NCI-H1092 treated with DMSO at 0.1 percent for 48 hours (cell line): ENCODE measurements at places on chromosomes 16 and 17.

- no peak for DNase-seq
Observed at GRCh38 chr16:13165024-13165423, 263.6 kb downstream of the SHISA9 start.

DNA sequence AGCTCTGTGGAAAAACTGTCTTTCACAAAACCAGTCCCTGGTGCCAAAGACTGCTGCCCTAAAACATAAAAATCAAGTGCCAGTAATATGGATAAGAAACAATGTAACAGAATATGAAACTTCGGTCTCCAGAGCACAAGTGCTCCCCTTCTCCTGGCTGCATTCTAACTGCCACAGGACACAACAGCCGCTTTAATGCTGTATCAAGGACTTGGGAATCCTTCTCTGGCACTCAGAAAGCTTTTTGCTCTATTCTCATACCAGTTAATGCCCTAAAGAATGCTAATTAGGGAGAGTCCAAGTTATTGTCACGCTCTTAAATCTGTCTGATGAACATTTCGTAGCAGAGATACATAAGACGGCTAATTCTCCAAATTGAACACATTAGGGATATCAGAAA is 90.9 kb downstream of the PARN start:
- DNase-seq, result no peak

DNA sequence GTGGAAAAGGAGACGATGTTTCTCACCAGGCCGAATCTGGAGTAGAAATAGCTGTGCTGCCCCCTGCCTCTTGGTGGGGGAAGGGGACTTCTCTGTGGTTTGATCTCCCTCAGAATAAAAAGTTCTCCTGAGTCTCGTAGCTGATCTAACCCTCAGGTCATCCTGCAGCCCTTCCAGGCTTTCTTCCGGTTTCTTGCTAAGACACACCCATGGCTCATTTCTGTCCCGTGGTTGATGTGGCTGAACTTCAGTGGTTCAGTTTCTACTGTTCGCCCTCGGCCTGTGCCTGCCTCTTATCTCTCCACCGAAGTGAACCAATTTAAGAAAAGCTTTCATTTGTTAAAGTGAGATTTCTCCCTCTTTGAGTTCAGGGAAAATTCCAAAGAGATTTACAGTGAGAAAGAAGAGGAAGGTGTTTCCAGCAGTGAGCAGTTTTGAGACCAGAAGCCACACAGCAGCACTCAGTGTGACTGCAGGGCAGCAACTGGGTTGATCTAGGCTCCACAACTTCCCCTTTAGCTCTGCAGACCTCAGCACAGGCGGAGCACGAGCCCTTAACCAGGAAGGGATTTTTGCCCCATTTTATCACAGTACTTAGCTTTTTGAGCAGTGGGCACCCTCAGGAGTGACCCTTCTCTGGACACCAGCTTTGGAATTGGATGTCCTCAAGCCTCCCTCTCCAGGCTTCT is 34.9 kb upstream of the CACNG5 start:
- no peak for DNase-seq

DNA sequence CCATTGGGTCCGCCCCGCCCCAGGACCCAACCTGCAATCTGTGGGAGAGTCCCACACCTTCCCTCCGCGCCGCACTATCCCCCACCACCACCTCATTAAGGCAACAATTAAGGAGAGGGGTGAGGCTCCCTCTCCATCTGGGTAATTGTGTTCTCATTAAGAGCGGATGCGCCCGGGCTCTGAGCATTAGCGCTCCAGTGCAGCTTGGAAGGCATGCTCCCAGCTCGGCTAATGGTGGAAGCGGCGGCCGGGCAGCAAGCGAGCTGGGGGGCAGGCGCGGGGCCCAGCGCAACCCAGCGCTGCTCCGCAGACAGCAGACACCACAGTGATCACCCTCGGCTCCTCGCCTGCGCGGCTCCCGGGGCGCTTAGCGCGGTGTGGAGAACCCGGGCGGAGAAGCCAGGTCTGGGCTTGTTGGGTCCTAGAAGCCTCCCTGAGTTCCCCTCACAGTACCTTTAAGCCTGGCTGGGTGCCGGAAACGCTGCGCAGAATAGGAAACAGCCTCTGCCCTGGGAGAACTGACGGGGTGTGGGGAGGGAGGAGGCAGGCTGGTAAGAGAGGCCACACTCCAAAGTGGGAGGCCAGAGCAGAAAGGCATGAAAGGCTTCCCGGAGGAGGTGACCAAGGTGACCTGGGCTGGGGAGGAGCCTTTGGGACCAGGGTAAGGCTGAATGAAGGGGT is 6.4 kb downstream of the CBLN1 start:
- DNase-seq, result no peak

GRCh38 chr17:78340183-78340955 is 19.5 kb downstream of the SOCS3 start:
- no peak for DNase-seq

DNA sequence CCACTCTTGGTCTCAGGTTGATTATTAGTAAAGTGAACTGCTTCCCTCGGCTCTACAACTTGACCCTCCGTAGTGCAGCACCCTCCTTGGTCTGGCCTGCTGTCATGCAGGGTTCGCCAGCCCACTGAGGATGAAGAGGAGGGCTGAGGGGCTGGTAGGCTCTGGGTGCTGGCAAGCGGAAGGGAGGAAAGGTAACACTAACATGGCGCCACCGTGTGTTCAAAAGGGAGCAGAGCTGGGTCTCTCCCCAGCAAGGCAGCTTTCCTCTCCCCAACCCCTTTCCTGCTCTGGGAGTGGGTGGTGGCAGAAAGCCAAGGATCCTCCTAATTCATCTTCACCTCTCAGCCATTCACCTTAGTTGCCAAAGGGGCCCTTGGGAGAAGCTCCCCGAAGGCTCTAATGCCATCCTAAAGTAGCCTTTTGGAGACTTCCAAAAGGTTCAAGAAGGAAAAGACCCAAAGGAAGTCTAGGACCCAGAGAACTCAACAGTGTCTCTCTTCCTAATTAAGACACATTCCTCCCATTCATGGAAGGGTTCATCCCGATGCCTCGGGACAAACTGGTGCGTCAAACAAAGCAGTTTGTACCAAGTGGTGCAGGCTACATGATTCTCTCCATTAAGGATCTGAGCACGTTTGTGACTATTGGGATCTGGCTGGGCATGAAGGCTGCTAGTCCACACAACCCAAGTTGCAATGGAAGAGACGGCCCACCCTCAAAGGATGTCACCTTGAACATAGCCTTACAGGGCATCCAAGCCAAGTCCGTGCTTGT is 90.8 kb upstream of the TOB1 start:
- DNase-seq, result peak; percentile 71

DNA sequence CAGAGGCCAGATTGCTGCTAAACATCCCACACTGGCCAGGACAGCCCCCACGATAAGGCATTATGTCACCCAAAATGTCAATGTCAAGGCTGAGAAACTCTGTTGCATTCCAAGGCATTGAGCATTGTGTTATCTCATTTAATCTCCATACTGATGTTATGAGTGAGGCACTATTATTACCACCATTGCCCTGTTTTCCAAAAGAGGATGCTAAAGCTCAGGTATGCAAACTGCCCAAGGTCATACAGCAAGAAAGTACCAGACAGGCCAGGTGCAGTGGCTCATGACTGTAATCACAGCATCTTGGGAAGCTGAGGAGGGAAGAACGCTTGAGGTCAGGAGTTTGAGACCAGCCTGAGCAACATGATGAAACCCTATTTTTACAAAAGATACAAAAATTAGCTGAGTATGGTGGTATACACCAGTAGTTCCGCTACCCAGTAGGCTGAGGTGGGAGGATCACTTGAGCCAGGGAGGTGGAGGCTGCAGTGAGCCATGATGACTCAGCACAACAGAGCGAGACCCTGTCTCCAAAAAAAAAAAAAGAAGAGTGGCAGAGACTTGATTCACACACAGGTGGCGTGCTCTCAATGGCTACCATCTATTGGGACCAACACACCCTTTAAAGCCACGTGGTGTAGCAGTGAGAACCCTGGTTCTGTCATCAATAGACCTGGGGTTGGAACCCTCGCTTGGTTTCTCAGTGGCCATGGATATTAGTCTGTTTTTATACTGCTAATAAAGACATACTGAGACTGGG is 58.8 kb upstream of the GRIN2A start:
- DNase-seq, result no peak
